ENCODE measurements at places on chromosomes 5 and 9.

DNA sequence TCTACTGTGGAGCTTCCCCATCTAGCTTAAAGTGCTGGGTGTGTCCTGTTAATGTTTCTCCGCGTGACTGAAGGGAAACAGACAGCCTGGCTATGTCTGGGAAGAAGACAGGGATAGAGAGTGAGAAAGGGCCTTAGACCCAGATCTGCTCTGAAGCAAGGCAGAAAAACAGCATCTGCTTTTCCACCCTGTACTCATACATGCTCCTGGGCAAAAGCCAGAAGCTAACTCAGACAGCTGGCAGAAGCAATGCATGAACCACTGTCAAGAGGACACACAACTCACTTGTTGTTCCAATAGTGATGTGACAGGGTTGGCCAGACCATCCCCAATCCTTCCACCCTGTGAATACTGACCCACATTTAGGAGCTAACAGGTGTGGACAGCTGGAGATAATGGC lies 63.3 kb downstream of the DPYSL3 start:
- DNase-seq: no peak

GRCh38 chr9:93891050-93891449 lies 64.1 kb downstream of the BARX1 start:
- no peak for DNase-seq

GRCh38 chr9:89183146-89183545 lies 4.5 kb upstream of the SHC3 start:
- no peak for DNase-seq

DNA sequence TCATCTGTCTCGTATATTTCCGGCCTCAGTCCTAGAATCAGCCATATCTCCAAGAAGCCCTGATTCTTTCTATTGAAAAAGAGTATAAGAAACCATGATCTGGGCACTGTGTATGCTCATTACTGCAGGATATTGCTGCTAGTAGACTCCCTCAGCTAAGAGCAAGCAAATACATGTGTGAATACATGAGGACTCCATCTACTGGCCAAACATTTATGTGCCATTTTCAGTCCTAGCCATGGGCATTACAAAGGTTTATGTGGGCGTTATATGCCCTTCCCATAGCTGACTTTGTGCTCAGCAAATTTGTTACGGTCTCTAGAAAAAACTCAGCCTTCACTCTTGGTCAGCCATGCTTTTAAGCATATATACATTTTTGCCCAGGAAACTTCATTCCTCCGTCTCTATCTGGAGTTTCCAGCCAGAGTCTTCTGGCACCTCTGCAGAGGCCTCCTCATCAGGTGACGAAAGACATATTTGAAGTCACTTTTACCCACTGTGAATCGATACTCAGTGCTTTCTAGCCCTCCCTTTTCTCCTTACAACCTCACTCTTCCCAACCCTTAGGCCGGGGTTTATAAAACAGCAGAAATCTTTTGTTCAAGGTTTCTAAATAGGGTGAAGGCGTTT lies 1495.6 kb upstream of the CDH6 start:
- DNase-seq: no peak

DNA sequence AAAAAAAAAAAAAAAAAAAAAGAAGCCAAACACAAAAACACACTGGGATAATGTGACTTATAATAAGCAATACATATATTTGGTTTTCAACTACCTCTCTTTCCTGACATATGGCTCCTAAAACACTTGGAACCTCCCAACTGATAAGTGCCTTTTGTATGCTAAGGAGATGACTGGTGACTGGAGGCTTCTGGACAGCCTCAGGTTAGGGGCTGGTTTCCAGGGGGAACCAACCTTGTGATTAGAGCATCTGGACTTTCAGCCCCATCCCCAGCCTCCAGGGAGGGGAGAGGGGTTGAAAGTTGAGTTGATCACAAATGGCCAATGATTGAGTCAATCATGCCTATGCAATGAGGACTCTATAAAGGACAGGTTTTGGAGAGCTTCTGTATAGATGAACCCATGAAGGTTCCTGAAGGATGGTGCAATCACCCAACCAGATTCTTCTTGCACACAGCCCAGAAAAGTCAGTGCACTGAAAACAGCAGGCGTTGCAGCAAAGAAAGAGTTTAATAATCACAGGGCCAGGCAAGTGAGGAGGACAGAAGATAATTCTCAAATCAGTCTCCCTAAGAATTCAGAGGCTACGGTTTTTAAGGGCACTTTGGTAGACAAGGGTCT lies 276.7 kb downstream of the AUH start:
- DNase-seq: no peak
